Stimulated activated CD8-positive, alpha-beta memory T cell treated with anti-CD3 and anti-CD28 coated beads, Interleukin-2, amount 100 ng/mL, for 1 hour (primary cell): ENCODE measurements at places on chromosomes 11 and 22.

DNA sequence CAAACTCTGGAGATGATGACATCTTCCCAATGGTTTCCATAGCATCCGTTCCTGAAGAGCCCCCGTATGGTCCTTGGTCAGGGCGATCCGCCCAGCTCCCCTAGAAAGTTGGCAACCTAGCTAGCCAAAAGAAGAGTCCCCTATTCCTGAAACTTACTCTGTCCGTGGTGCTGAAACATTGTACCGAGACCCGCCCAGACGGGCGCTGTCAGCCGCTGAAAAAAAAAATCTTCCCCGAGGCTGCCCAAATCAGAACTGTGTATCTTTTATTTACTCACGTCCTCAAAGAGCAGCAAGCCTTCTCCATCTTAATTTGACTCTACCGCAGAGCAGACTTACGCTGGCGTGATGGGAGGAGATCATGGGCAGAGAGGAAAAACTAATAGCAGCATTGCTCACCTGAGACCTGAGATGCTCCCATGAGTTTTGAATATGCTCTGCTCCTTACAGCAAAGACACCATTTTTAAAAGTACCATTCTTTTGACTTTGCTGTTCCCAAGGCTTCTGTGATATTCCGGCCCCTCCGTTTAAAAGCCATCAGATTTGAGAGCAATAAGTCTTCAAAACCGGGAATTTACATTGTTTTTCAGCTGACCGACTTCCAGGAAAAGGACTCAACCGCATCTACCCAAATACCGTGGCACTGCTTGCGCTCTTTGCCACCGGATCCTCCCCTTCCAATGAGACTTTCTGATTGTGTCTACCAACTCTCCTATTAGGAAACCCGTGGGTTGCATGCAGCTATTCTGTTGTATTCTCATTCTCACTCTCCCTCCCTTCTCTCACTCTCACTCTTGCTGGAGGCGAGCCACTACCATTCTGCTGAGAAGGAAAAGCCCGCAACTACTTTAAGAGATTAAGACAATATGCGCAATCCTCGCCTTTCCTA, at the start of gene SLC17A6:
Gene SLC17A6 (plus strand): TSS at position 786 of the 890 bp plus-strand sequence. CDS start 153 bp downstream, outside the sequence.
- DNase-seq: no peak

GRCh38 chr22:28155808-28156207, 236.8 kb upstream of the PITPNB start:
- DNase-seq: no peak

- no peak for DNase-seq
Observed at GRCh38 chr11:79436919-79437277, 3.9 kb downstream of the TENM4 start.

- no peak for DNase-seq
Observed at GRCh38 chr22:44916281-44917231, 93.2 kb downstream of the PHF21B start.
